ENCODE measurements at places on chromosomes 2 and 18.

DNA sequence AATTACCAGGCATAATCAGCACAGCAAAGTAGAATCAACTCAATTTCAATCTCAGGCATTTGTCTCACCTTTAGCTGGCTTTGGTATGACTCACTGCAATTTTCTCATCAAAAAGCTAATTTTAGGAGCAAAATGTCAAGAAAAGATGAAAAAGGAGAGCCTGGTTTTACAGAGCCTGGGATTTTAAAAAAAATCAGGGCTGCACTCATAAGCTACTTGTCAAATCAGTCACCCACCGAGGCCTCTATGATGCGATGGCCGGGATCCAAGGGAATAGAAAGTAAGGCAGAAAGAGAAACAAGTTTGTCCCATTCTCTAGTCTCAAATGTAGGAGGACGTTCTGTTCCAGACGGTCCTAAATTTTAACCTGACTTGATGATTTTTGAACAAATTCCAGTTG lies 170.9 kb downstream of the SOCS6 start:
- DNase-seq, result no peak

DNA sequence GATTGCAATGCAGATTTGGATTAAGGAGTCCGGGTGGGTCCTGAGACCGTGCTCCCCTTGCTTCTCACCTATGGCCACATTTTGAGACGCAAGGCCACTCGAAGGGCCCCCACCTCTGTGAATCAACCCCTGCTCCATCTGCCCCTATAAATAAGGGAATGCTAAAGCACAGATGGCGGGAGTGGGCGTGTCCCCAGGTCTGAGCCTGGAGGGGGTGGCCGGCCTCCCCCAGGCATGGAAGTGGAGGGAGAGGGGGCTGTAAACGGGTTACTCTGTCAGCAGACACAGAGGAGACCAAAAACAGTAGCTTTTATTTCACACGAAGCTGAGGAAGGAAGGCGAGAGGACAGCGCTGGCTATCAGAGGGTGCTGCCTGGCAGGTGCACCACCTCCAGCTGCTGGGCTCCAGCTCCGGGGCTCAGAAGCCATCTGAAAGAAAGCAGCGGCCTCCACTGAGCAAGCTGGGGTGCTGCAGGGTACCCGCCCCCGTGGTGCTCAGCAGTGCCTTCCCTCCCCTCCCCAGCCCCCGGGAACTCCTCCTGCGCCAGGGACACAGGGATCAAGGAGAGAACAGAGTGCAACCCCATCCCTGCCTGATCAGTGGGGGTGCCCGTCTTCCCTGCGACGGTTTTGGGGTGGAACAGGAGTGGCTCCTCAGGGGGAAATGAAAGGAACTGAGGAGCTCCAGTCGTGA lies 56.7 kb upstream of the RAB6C start:
- DNase-seq, result no peak

- DNase-seq, result no peak
These were observed 20.5 kb downstream of the KIAA1328 start for GRCh38 chr18:36849288-36850006.

GRCh38 chr2:105102963-105103421 lies 65.1 kb downstream of the MRPS9 start:
- no peak for DNase-seq

GRCh38 chr2:29698216-29698615 lies 223.2 kb downstream of the ALK start:
- no peak for DNase-seq

GRCh38 chr2:204799791-204800190 lies 254.5 kb downstream of the PARD3B start:
- no peak for DNase-seq

GRCh38 chr2:57160976-57161375 lies 885.6 kb upstream of the VRK2 start:
- DNase-seq, result no peak

DNA sequence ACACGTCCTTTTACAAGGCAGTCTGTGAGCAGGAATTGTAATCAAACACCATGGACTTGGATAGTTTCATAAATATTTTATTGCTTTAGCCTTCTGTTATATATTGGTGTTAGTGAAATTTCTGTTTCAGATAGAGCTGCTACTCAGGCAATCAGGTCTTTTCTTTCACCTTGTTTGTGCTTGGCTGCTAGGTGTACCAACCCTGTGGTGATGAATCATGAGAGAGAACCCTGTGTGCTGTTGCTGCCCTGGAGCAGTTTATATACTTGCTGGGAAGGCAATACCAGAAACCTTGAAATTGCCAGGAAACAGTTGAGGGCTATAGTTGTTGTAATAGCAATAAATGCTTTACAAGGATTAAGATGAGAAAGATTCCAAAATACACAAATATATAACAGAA lies 84.5 kb downstream of the FSHR start:
- DNase-seq, result no peak

DNA sequence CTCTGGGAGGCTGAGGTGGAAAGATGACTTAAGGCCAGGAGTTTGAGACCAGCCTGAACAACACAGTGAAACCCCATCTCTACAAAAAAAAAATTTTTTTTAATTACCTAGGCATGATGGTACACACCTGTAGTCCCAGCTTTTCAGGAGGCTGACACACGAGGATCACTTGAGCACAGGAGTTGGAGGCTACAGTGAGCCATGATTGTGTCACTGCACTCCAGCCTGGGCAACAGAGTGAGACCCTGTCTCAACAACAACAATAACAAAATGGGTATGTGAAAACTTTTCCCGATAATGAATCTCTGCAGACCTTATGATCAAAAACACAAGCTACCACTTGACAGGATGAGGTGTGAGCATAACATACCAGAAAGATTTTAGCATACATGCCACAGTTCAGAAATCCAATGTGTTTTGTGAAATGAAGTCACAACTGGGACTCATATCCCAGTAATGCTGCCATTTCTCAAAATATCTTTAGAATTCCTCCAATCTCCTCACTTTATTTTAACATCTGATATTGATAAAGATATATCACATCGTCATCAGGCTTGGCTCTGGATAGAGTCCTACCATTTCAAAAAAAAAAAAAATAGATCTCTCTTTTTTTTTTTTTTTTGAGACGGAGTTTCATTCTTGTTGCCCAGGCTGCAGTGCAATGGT lies 74.0 kb upstream of the PELI1 start:
- no peak for DNase-seq

GRCh38 chr2:216497382-216498069 lies 1.1 kb upstream of the RPL37A start:
- DNase-seq, result no peak

DNA sequence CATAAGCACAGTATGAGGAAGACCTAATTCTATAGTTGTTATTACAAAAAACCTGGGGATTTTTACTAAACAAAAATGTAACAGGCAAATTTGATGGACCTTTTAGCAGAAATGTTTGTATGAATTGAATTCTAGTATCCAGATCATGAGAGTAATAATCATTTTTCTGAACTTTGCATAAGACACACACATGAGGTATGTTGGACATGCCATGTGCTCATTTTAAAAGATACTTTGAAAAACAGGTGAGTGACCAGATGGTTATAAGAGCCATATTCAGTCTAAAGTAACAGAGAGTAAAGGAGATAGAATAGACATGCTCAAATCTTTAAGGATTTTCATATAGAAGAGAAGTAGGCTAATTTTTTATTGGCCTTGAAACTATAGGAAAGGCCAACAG lies 663.6 kb downstream of the NRXN1 start:
- DNase-seq, result no peak

DNA sequence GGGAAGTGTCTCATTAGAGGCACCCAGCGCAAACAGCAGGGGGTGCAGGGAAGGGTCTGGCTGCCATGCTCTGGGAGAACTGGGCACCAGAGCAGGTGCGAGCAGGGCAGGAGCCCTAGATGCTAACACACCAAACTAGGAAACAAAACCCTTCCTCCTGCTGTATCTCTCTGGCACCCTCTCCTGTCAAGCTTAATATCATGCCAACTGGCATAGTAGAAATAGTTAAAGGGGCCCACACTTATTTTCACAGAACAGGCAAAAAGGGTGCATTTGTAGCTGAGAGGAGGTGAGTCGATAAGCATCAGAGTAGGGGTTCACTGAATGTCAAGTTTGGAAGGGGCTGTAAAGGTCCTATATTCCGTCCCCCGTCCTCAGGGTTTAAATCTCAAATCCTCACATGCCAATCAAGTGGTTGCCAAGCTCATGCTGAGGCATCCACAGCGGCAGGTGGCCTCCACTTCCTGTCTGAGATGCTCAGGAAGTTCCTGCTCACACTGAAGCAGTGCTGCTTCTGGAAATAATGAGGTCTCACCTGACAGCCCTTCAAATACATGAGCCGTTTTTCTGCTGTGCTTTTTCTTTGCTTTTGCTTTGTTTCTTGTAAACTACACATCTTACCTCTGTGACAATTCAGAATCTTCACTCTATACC lies 14.9 kb upstream of the ACKR3 start:
- no peak for DNase-seq

DNA sequence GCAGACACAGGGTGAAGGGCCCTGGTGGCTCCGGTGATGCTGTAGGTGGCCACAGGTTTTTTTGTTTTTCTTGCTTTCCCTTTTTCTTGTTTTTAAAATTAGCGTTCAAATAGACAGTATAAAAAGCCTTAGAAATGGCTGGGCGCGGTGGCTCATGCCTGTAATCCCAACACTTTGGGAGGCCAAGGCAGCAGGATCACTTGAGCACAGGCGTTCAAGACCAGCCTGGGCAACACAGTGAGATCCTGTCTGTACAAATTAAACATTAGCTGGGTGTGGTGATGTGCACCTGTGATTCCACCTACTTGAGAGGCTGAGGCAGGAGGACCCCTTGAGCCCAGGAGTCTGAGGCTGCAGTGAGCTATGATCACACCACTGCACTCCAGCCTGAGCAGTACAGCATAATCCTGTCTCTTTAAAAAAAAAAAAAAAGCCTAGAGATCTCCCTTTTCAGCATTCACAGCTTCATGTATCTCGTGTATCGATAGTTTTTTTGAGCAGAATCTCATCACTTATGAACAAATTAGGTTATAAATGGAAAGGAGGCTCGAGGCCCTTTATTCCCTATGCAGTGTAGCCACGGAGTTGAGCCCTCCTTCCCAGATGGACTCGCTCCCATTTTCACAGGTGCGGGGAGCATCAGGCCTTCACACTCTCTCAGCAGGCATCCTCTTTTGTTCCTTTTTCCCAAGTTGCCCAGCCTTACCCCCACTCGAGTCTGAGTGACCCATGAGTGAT lies 50.8 kb downstream of the EMILIN2 start:
- no peak for DNase-seq

DNA sequence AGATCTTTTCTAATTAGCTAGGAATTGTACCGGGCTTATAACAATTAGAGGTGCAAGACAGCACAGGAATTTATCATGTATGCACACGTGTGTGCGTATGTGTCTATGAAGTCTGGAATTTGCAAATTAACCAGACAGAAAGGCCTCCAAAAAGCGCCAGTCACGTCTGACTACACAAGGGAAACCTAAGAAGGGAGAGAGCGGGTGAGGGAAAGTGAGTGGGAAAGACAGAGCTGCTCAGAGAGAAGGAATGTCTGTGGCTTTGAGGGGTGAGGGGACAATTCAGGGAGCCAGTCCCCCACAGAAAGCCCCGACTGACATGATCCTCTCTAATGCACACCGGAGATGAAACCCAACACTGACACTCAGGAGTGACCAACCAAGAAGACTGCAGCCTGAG lies 197.7 kb upstream of the SH3BP4 start:
- DNase-seq, result no peak

GRCh38 chr18:4631239-4631638 lies 176.1 kb upstream of the DLGAP1 start:
- no peak for DNase-seq

DNA sequence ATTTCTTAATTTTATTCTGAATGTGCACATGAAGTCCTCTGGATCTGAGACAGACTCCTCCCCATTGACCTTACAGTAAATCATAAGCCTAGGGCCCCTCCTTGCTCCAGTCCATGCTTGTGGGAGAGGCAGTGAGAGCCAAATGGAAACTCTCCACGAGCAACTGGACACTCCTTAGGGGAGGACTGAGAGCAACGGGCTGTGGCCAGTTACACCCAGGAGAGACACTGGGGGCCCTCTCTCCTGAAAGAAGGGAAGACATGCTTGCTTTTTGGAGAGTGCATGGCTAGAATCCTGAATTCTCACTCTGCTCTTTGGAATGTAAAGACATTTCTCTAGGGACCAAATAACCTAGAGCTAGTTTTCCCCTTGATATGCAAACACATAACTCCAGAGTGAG lies 49.0 kb upstream of the BIN1 start:
- no peak for DNase-seq

DNA sequence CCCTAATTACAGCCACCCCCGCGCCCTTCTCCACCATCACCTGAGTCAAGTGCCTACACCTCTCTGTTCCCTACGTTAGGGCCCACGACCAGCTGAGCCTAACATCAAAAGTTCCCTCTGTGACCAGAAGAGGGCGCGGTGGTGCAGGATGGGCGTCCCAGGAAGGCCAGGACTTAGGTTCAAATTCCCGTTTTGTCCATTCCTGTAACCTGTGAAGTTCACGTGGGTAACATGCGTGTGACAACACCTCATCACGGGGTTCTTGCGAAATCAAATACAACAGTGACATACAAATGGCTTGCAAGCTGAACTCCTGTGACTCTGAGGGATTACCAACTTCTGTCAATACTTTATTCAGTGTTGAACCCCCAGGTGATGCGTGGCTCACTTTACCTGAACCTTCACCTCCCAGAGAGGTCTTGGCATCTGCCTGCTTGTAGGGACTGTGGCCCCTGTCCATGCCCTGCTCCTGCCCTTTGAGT lies 207.9 kb downstream of the ARL4C start:
- peak; percentile 31 for DNase-seq

DNA sequence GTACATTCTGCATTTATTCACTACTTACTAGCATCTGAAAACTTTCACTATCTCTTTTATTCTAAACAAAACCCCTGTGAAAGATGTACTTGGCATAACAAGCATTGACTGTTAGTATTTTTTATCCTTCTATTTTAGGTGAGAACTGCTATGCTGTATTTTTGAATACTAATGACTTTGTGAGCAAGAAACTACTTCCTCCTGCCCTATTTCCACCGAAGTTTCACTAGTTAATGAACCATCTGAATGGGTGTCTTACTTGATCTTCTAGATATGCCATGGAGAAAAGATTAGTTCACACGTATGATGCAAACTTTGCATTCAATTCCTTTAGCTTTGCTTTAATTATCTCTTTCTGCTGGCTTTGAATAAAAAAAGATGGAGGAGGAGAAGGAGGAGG lies 68.1 kb downstream of the EPHA4 start:
- no peak for DNase-seq

DNA sequence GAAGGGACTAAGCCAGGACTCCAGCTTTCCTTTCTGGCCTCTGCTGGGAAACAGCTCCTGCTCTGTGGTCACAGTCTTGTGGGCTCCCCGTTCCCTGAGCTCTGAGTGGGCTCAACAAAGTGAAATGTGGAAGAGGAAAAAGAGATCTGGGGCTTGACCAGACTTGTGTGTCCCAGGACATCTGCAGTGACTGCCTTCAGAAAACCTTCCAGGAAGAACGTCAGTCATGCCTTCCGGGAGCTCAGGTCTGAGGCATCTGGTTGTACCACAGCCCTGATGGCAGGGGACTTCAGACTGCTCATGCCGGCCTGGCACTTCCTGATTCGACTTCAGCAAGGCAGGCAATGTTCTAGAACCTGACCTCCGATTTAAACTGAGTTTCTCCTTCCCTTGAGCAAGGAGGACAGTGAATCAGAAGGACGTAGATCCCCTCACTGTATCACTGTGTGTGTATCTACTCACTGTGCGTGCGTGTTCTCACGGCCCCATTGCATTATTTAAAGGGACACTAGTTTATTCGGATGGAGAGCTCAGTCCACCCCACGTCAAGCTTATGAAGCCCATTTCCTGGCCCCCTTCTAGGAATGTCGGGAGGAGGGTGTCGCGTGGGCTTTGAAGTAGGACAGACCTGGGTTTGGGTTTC lies 548 bp upstream of the FBLN7 start:
- DNase-seq, result no peak

- DNase-seq, result no peak
These were observed 467.1 kb upstream of the SPHKAP start for GRCh38 chr2:228648541-228648940.

GRCh38 chr2:173957517-173957916 lies 7.7 kb downstream of the SP3 start:
- DNase-seq, result no peak
